Kasumi-1 (cell line): ENCODE measurements at places on chromosomes 12 and 14.
A peak's percentile ranks its signal among the peaks of the same experiment; 100 is the strongest.

GRCh38 chr12:107229827-107230226 is 136.5 kb upstream of the CRY1 start:
- no peak for DNase-seq

DNA sequence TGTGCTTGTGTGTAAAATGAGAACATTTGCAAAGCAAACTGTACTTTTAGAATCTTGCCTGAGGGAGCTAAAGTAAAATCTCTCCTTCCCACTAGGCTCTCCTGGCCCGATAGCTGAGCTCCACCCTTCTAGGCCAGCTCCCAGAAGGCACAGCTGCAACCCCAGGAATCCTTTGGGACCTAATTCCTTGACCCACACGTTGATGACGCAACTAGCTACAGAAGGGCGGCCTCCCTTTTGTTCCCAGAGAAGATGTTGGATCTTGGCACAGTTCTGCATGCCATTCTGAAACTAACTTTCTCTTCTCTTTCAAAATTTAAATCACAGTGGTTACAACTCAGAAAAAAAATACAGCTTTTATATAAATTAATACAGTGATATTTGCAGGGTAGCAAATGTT is 268.1 kb downstream of the EGLN3 start:
- no peak for DNase-seq

DNA sequence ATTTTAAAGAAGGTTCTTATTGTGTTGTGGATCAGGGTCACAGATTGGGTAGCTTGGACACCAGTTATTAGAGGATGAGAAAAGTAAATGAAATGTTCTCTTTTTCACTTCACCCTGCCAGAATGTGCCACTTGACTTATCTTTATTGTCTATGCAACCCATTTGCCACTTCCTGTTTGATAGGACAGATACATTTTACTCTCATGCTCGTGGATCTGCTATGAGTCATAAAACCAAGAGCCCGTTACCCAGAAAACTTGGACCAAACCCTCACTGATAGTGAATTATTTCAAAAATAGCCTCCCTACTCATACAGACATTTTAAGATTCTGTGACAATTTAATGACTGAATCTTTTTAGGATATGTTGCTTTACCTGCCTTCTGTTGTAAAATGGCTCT is 1.8 kb downstream of the ISCA2 start:
- DNase-seq: peak; percentile 18

DNA sequence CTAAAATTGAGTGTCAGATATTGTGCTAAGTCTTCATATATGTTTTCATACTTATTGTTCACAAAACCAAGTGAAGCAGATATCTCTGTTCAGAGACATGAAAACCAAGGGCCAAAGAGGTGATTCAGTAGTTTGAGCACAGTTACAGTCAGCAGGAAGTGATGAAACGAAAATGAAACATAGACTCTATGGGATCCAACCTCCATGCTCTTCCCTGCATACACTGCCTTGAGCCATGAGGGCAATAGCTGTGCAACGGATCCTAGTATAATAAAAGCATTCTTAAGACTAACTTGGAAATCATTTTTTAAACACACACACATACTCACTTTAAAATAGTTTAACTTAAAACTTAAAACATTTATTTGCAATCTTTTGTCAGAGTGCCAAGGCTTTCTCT is 27.9 kb downstream of the ESR2 start:
- no peak for DNase-seq

DNA sequence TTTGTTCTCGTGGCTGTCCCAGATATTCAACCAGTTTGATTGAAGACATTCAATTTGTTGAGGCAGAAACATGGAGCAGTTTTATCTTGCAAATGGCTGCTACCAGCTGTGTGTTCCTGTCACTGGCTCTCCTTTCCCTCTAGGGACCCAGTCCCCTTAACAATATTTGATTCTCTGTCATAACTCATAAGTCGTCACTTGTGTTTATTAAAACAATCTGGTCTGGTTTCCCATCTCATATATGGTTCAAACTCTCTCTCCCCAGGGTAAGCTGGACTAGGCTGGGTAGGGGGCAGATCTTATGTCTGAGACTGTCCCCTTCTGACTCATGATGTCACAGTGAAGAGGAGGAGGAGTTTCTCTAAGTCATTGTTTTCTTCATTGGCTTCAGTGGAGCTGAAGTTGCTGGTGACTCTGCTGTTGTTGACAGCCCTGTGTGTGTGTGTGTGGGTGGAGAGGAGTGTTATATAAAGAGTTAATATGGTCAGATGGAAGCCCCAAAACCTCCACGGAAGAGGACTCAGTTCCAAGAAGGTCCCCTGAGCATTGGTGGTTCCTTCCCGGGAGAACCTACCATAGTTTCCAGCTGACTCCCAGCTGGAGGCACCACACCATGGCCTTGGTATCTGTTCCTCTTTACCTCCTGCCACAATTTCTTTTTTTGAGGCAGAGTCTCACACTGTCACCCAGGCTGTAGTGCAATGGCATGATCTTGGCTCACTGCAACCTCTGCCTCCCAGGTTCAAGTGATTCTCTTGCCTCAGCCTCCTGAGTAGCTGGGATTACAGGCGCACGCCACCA is 16.1 kb upstream of the GNG2 start:
- DNase-seq: no peak
